Stimulated activated CD4-positive, alpha-beta T cell treated with anti-CD3 and anti-CD28 coated beads, Interleukin-1b, Interleukin-23, amount 100 ng/mL, for 1 hour (primary cell): ENCODE measurements at places on chromosomes 5 and 9.

DNA sequence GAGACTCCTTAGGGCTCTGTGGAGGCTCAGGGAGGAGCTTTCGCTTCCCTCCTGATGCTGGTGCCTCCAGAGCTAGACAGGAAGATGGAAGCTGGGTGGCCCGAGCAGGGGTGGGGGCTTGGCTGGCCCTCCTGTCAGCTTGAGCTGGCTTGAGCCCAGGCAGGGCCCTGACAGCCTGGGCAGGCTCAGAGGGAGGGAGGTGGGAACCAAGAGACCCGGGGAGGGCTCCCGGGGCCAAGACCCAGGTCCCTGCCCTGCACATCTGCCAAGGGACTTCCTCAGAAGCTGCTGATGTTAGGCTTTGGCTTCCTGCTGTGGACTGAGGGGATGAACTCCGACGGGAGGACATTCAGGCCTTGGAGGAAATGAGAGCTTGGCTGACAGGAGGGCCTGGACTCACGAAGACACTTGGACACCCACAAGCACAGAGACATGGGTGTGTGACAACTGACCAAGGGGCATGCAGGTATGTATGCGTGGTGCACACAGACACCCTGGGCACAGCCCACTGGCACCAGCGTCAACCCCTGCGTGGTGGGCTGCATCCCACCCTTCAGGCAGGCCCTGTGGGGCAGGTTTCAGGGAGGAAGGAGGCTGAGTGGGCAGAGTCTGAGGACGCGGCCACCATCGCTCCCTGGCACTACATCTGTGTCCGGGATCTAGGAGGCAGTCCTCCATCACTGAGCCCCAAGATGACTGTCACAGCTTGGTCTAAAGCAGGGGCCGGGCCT, 1.7 kb upstream of the LTC4S start:
- no peak for DNase-seq

- no peak for DNase-seq
Measured at GRCh38 chr5:72244862-72245371, 75.1 kb downstream of the MRPS27 start.

- DNase-seq: no peak
Measured at GRCh38 chr5:179129607-179130071, 69.5 kb downstream of the ZNF354C start.

- DNase-seq: no peak
Measured at GRCh38 chr9:6495466-6495865, 82.5 kb downstream of the UHRF2 start.

GRCh38 chr9:3756071-3756470, 230.3 kb upstream of the RFX3 start:
- DNase-seq: no peak

- no peak for DNase-seq
Measured at GRCh38 chr5:129170050-129170449, 75.5 kb downstream of the ISOC1 start.

- no peak for DNase-seq
Measured at GRCh38 chr5:72662936-72663335, 153.5 kb upstream of the TNPO1 start.
